NCI-H2171 (cell line): ENCODE measurements at places on chromosomes 3 and 15.

- DNase-seq: no peak
Observed at GRCh38 chr15:49273734-49274318, 103.8 kb downstream of the GALK2 start.

GRCh38 chr3:50608278-50608677 lies 3.3 kb downstream of the CISH start:
- DNase-seq: no peak

DNA sequence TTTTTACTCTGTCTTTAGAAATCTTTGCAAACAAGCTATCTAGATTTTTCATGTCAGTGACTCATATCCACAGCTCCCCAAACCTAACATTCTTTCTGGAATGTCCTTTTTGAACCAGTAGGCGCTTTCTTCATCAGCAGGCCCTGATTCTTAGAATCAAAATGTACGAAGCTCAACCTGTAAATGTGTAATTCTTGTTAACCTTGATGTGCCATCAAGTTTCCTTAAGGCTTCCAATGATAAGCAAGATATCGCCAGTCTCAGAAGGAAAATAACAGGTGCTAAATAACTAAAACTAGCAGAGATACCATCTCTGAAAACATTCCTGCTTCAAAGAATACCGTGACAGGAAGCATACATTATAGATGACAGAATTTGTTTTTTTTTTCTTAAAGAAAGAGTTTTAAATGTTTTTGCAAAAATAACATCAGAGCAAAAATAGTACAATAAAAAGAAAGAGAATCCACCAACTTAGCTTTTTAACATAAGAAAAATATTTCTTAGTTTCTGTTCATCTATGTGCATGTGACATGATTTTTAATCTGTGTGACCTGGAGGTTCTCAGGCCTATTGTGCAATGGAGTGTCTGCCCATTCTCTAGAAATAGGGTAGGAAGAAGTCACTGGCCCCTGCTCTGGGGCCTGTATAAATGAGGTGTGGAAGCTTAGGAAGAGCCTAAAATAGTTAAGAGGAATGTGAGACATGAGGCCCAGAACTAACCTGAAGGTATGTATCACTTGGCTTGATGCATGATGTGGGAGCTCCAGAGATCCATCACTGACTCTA lies 14.7 kb upstream of the SECISBP2L start:
- no peak for DNase-seq

DNA sequence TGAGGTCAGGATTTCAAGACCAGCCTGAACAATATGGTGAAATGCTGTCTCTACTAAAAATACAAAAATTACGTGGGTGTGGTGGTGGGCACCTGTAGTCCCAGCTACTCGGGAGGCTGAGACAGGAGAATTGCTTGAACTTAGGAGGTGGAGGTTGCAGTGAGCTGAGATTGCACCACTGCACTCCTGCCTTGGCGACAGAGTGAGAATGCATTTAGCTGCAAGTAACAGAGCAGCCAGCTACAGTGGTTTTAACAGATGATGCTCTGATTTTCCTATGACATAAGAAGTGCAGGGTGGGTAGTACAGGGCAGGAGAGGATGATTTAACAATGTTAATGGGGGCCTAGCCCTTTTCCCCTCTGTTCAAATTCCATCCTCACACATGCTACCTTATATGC lies 267.9 kb downstream of the RPLP1 start:
- no peak for DNase-seq

- no peak for DNase-seq
Observed at GRCh38 chr3:16146015-16146730, 28.3 kb upstream of the GALNT15 start.

- DNase-seq: no peak
Observed at GRCh38 chr3:188310270-188310710, 156.3 kb downstream of the LPP start.

DNA sequence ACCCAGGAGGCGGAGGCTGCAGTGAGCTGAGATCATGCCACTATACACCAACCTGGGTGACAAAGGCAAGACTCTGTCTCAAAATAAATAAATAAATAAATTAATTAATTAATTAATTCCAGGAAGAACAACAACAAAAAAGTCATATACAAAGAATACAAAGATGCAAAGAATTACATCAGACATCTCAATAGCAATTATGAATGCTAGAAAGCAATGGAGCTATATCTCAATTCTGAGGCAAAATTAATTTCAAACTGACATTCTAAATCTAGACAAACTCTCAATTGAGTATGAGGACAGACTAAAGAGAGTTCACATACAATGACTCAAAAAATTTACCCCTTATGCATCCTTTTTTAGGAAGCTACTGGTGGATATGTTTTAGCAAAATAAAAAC lies 69.6 kb upstream of the CTNNB1 start:
- DNase-seq: no peak
